Endothelial cell (in vitro differentiated cells): ENCODE measurements at places on chromosomes 1 and 21. TPM values are rescaled to one million over a fixed set of nuclear protein-coding genes. Genes with fewer than 3 reads are reported as not detected.

- no peak for DNase-seq
Measured at GRCh38 chr1:57925226-57925625, 501.4 kb upstream of the DAB1 start.

- DNase-seq = no peak
Measured at GRCh38 chr1:72186733-72187307, 95.5 kb downstream of the NEGR1 start.

DNA sequence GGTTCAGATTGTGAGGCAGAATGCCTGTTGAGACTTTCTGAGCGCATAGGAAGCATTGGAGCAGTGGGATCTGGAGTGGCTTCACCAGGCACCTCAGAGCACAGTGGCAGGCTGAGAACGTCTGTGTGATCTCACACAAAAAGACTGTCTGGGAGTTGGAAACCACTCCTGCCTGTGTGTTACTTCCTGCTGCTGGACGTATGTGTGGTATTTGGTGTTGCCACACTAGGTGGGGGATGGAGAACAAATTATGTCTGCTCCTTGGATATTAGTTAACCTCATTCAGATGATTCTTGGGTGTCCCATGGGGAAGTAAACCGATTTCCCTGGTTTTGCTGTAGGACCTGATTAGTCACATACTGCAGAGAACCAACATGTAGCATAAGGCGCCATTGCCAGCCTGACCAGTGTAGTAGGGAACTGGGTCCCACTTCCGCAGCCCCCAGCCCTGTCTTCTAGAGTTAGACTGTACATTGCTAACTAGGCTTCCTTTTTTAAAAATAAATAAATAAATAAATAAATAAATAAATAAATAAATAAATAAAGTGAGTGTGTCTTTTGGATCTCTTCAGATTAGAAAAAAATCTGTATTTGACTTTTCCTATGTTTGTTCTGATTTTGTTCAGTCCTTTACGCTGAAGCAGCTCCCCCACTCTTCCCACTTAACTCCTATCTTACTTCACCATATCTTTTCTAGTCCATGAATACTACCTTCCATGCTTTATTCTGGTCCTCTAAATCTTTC lies 26.9 kb downstream of the UCK2 start:
- no peak for DNase-seq

VWA5B1 gene
- not detected for total RNA-seq

GRCh38 chr1:182122913-182123260 lies 61.4 kb upstream of the ZNF648 start:
- no peak for DNase-seq
